ENCODE measurements at places on chromosomes 16 and 17.

DNA sequence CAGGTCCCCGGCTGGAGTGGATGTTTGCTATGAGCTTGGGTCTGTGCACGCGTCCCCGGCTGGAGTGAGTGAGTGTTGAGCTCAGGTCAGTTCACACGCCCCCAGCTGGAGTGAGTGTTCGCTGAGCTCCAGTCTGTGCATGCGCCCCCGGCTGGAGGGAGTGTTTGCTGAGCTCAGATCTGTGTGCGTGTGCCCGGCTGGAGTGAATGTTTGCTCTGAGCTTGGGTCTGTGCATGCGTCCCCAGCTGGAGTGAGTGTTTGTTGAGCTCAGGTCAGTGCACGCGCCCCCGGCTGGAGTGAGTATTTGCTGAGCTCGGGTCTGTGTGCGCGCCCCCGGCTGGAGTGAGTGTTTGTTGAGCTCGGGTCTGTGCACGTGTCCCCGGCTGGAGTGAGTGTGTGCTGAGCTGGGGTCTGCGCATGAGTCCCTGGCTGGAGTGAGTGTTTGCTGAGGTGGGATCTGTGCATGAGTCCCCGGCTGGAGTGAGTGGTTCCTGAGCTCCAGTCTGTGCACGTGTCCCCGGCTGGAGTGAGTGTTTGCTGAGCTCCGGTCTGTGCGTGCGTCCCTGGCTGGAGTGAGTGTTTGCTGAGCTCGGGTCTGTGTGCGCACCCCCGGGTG lies 284.2 kb downstream of the SNX29 start:
- DNase-seq = no peak

- DNase-seq = no peak
Observed at GRCh38 chr17:19486351-19487023, 47.2 kb upstream of the SLC47A1 start.

DNA sequence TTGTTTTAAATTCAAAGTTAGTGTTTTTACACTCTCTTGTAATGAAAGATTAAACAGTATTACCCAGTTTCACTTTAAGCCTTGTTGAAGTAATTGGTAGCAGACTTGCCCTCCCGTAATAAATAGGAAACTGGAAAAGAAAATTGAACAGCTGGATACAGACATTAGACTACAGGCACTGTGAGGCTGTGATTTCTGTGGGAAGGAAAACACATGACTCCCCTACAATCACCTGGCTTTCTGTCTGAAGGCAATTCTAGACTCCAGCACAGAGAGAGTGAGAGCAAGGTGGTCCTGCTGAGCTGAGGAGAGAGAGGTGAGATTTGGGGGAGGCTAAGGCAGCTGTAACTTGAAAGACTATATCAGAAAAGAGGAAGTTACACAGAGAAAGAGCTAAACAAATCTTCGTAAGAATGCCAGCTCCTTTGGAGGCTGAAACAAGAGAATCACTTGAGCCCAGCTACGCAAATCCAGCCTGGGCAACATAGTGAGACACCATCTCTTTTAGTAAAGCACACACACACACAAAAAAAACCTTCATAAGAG lies 57.8 kb upstream of the CDYL2 start:
- no peak for DNase-seq

DNA sequence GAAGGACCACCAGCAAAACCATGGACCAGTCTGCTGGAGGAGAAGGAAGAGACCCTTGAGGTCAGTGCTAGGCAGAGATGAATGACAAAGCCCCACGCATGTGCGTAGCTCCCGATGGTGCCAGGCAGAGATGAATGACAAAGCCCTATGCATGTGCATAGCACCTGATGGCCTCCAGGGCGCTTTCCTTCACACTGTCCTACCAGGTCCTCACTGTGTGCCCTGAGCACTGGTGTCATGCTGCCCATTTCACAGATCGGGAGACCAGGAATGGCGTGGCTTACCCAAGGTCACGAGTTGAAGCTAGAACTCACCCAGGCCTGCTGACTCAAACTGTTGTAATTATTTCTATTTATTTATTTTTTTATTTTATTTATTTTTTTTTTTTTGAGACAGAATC lies 149.6 kb downstream of the KATNIP start:
- no peak for DNase-seq

DNA sequence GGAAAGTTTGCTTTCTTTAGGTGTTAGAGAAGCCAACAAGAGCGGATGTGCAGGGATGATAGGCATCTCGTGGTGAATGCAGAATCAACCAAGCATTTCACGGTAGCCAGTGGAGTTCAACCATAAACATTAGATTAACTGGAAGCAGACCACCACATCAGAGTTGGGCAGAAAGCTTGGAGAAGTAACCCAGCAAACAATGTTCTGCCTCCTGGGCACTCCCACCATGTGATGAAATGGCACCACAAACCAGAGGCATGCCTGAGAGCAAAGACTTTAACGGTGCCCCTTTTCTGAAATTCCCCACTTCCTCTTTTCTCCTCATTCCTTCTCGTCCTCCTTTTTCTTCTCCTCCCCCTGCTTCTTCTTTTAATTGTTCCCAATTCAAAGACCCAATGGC lies 193.5 kb upstream of the ANKFN1 start:
- no peak for DNase-seq

GRCh38 chr17:15947976-15948752 lies 3.2 kb downstream of the ADORA2B start:
- no peak for DNase-seq

DNA sequence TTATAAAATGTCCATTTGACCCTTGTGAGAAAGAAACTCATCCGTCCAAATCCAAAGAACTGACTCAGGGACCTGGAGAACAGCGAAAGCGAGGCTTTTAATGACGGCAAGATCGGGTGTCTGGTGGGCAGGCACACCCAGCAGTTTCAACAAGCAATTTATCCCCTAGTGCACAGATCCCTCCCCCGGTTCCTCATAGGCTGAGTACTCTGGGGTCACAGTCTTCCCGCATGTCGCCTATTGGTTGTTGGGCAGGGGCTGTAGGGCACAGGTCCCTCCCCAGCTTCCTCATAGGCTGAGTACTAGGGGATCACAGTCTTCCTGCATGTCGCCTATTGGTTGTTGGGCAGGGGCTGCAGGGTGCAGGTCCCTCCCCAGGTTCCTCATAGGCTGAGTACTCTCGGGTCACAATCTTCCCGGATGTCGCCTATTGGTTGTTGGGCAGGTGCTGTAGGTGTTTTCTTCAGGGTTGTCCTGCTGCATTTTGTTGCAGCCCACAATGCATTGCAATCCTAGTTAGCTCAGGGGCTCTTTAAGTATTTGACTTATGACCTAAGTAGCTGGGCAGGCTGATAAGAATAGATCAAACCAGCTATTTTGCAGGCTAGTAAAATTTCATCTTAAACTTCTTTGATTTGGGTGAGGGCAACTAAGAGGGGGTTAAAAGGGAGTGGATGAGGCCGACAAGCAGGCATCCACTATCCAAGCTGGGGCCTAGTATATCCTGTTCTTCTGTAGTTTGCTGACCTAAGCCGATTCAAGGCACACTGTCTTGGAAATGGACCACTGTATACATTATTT lies 3.6 kb upstream of the UTS2R start:
- DNase-seq = no peak

DNA sequence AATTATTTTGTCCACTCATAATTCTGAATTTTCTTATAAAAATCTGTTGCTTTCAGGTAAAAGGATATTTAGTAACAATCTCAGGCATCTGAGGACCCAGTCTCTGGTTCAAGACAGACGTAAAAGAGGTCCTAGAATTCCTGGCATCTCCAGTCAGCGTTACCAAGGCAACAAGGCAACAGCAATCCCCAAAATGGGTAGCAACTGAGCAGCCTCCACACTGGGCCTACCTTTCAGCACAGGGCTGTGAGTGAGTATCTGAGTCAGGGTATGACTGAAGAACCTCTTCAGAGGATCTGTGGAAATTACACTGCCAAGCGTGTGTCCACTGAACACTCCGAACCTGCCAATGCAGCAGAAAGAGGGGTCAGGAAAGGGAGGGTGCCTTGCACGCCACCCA lies 20.8 kb downstream of the FANCA start:
- DNase-seq = no peak

DNA sequence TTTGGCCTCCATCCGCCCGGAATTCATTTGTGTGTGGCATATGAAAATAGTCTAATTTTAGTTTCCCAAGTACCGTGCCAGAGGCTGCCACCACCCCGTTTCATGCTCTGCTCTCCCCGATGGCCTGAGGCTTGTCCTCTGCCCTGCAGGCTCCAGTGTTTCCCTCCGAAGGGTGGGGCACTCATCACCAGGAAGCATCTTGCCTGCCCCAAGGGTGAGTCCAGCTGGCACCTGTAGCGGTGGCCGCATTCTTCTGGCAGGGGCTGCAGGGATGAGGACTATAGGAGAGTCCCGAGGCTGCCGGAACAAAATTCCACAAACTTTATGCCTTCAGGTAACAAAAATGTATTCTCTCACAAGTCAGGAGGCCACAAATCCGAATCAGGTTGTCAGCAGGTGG lies 23.1 kb upstream of the CMIP start:
- DNase-seq = no peak
